ENCODE measurements at places on chromosomes 5 and 9.

- H3K4me3 ChIP-seq, result no peak overlapping the region
- H3K36me3 ChIP-seq, result no peaks in the 10 kb centered on the region
- H3K4me1 ChIP-seq, result no peaks in the 10 kb centered on the region
- no peak for DNase-seq
- H3K27me3 ChIP-seq, result 0 out of 2 replicates have a peak, but pooled peaks cover 4% of the 10 kb centered on the region
- no peak overlapping the region for H3K27ac ChIP-seq
Observed at GRCh38 chr9:69029535-69029934, 6.0 kb upstream of the FXN start.

- peak; percentile 52 for DNase-seq
- no peaks in the 10 kb centered on the region for H3K36me3 ChIP-seq
- peak overlapping the region; percentile 99 for H3K27ac ChIP-seq
- no peaks in the 10 kb centered on the region for H3K27me3 ChIP-seq
- no peak overlapping the region for H3K4me3 ChIP-seq
- peaks cover 56% of the 10 kb centered on the region for H3K4me1 ChIP-seq
Observed at GRCh38 chr5:57834829-57835608, 352.4 kb upstream of the ACTBL2 start.

DNA sequence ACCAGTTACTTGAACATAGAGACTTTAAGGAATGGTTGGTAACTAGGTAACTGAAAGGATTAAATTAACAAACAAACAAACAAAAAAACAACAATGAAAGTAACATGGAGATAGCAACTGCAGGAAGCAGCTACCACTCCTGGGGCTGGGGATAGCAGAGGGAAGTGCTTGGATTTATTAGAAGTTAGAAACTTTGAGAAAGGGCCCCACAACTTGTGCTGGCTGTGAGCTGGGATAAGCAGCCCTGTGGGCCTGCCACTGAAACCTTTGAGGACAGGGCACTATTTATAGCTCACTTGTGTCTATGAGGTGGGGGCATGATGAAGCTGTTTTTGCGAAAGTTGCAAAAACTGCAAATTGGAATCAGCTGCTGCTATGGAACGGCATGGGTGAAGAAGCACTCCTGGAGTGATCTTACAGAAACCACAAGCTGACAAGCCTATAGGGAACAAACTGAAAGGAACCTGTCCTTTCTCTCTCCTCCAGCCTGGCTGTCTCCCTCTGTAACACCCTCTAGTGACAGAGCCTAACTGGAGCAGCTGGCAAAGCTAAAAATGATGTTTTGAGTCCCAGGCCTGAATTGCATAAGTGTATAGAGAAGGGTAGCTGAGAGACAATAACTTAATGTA, 91.4 kb upstream of the RANBP6 start:
- no peak overlapping the region for H3K4me3 ChIP-seq
- no peaks in the 10 kb centered on the region for H3K36me3 ChIP-seq
- DNase-seq, result no peak
- no peaks in the 10 kb centered on the region for H3K27me3 ChIP-seq
- H3K27ac ChIP-seq, result no peak overlapping the region

- peak; percentile 50 for DNase-seq
- peaks cover 7% of the 10 kb centered on the region for H3K4me1 ChIP-seq
- H3K27me3 ChIP-seq, result no peaks in the 10 kb centered on the region
Observed at GRCh38 chr9:88280816-88281382, 107.3 kb upstream of the SPIN1 start.

GRCh38 chr5:39073767-39074016, 507 bp downstream of the RICTOR start:
- peak overlapping the region; percentile 97 for H3K27ac ChIP-seq
- H3K4me3 ChIP-seq, result peak overlapping the region; percentile 99

DNA sequence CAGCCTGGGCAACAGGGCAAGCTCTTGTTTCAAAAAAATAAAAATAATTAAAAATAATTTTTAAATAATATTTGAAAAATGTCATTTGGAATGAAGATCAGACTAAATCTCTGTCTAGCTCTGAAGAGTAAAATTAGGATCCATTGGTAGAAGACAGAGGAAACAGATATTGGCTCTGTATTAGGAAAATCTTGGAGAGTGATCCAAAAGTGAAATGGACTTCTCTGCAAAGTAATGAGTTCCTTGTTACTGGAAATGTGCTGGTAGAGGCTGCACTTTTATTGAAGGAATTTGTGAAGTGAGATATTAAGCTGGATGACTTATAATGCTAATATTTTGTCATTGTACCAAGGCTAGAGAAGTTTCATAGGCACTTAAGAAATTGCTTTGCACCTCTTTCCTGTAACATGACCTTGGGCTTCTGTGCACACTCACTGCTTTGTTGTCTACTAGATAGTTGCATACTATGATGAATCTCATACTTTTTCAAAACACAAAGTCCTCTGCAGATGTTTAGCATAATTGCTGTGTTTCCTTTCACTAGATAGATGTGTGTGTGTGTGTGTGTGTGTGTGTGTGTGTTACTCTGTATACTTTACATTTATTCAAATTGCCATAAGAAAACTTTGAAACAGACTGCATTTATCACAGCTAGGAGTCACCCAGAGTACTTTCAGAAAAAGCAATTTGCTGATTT, 13.1 kb downstream of the THBS4 start:
- no peaks in the 10 kb centered on the region for H3K4me1 ChIP-seq
- no peak for DNase-seq
- no peaks in the 10 kb centered on the region for H3K36me3 ChIP-seq
- H3K27ac ChIP-seq, result no peak overlapping the region

GRCh38 chr5:2879701-2880100, 128.2 kb upstream of the IRX2 start:
- H3K27me3 ChIP-seq, result no peaks in the 10 kb centered on the region
- H3K4me3 ChIP-seq, result no peak overlapping the region
- H3K36me3 ChIP-seq, result no peaks in the 10 kb centered on the region
- no peak for DNase-seq
- no peak overlapping the region for H3K27ac ChIP-seq

- H3K4me3 ChIP-seq, result no peak overlapping the region
- 0 out of 2 replicates have a peak, but pooled peaks cover 3% of the 10 kb centered on the region for H3K4me1 ChIP-seq
- no peaks in the 10 kb centered on the region for H3K36me3 ChIP-seq
- H3K27me3 ChIP-seq, result no peaks in the 10 kb centered on the region
- no peak overlapping the region for H3K27ac ChIP-seq
Observed at GRCh38 chr9:4796530-4796929, 3.8 kb downstream of the RCL1 start.

- H3K4me3 ChIP-seq, result peak overlapping the region; percentile 76
- H3K36me3 ChIP-seq, result peaks cover 64% of the 10 kb centered on the region
- H3K27ac ChIP-seq, result no peak overlapping the region
- no peak for DNase-seq
- no peaks in the 10 kb centered on the region for H3K27me3 ChIP-seq
Observed at GRCh38 chr5:72109625-72110024, 2.4 kb downstream of the MAP1B start.

DNA sequence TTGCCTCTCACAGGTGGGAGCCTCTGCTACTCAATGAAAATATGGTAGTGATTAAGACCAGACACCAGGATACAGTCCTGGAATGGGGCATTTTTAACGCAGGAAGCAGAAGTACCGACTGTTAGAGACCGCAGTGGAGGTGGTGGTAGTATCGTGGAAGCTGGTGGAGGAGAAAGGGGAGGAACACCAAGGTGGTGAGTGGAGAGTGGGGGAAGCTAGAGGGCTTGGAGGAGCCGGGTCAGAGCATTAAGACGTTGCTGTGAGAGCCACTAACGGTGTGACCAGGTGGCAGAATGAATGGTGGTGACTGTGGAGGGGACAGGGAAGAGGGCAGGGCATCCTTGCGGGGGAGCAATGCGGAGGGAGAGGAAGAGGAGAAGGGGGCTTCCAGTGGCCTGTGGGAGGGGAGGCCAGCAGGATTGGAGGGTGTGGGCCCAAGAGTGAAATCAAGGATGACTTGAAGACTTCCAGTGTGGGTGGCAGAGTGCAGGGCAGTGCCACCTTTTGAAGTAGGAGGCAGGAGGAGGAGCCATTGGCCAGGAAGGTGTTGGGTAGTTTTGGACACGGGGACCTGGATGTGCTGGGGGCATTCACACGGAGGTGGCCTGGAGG, 1.6 kb upstream of the UBAC1 start:
- peaks cover 6% of the 10 kb centered on the region for H3K36me3 ChIP-seq
- no peak for DNase-seq
- no peak overlapping the region for H3K27ac ChIP-seq
- H3K4me3 ChIP-seq, result no peak overlapping the region
- no peaks in the 10 kb centered on the region for H3K27me3 ChIP-seq

GRCh38 chr5:41296066-41296465, 82.7 kb upstream of the C6 start:
- no peaks in the 10 kb centered on the region for H3K4me1 ChIP-seq
- no peaks in the 10 kb centered on the region for H3K36me3 ChIP-seq
- DNase-seq, result no peak
- no peak overlapping the region for H3K27ac ChIP-seq
- H3K4me3 ChIP-seq, result no peak overlapping the region

GRCh38 chr5:136193322-136193935, 467 bp upstream of the SMIM32 start:
- DNase-seq, result no peak
- no peaks in the 10 kb centered on the region for H3K36me3 ChIP-seq

GRCh38 chr9:105697871-105698270, 3.5 kb downstream of the TMEM38B start:
- peaks cover 10% of the 10 kb centered on the region for H3K27me3 ChIP-seq
- H3K4me3 ChIP-seq, result no peak overlapping the region
- peaks cover 6% of the 10 kb centered on the region for H3K36me3 ChIP-seq
- DNase-seq, result peak; percentile 10
- H3K27ac ChIP-seq, result no peak overlapping the region

- H3K4me1 ChIP-seq, result no peaks in the 10 kb centered on the region
- no peak for DNase-seq
- H3K36me3 ChIP-seq, result no peaks in the 10 kb centered on the region
- no peaks in the 10 kb centered on the region for H3K27me3 ChIP-seq
- H3K4me3 ChIP-seq, result no peak overlapping the region
Observed at GRCh38 chr9:100999906-101000544, 28.5 kb upstream of the PLPPR1 start.

- H3K4me3 ChIP-seq, result no peak overlapping the region
- no peaks in the 10 kb centered on the region for H3K27me3 ChIP-seq
- peaks cover 22% of the 10 kb centered on the region for H3K4me1 ChIP-seq
- peaks cover 9% of the 10 kb centered on the region for H3K36me3 ChIP-seq
- no peak for DNase-seq
Observed at GRCh38 chr9:94760660-94761059, 34.2 kb downstream of the AOPEP start.

- H3K27ac ChIP-seq, result no peak overlapping the region
- H3K4me1 ChIP-seq, result no peaks in the 10 kb centered on the region
- H3K36me3 ChIP-seq, result no peaks in the 10 kb centered on the region
- no peak for DNase-seq
- no peak overlapping the region for H3K4me3 ChIP-seq
Observed at GRCh38 chr9:72864327-72864726, 88.5 kb downstream of the ALDH1A1 start.

- H3K36me3 ChIP-seq, result no peaks in the 10 kb centered on the region
- no peaks in the 10 kb centered on the region for H3K27me3 ChIP-seq
- DNase-seq, result no peak
- H3K4me1 ChIP-seq, result no peaks in the 10 kb centered on the region
- H3K27ac ChIP-seq, result no peak overlapping the region
- no peak overlapping the region for H3K4me3 ChIP-seq
Observed at GRCh38 chr5:119373449-119373858, 17.6 kb downstream of the TNFAIP8 start.

DNA sequence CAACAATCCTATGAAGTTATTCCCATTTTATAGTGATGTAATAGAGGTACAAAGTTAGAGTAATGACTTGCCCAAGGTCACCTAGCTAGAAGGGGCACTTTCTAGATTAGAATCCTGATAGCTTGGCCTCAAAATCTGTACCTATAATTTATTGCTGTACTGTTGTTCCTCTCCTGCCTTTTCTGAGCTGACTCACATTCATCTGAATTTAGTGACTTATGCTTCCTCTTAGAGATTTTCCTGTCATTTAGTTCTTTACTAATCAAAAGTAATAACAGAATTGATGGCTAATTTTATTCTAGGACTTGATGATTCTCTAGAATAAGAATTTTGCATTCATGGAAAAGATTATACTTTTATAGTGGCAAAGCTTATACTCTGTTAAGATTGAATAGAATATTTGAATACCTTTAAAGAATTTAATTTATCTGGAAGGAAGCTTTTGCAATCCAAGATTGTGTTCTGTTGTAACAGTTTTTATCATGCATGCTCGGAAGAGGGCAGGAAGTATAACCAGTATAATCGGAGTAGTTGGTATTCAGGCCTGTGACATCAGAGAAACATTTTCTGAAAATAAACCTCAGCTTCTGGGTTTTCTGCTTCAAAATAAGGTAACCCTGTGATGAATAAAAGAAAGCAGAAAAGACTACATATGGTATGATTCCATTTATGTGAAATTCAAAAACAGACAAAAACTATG, 21.3 kb downstream of the CYSTM1 start:
- no peak overlapping the region for H3K27ac ChIP-seq
- no peaks in the 10 kb centered on the region for H3K27me3 ChIP-seq
- no peak for DNase-seq
- H3K36me3 ChIP-seq, result no peaks in the 10 kb centered on the region
- H3K4me1 ChIP-seq, result no peaks in the 10 kb centered on the region
- no peak overlapping the region for H3K4me3 ChIP-seq

DNA sequence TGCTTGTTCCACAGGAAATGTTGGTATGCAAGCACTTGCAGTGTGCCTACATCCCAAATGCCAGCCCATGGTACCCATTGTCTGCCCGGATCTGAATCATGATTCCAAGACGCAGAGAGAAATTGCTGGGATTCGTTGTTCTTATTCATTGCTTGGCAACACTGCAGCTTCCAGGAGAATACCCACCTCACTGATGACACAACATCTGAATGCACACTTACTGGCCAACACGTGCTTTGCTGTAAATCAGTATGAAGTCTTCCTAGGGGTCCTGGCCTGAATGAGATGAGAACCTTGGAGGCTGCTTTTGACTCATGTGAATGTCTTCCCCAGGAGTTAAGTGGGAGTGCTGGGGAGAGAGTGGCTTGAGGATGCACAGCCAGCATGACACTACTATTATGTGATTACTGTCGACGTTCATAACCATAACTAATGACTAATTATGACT, 11.6 kb downstream of the SRD5A1 start:
- no peak for DNase-seq
- H3K27ac ChIP-seq, result no peak overlapping the region
- no peak overlapping the region for H3K4me3 ChIP-seq
- H3K4me1 ChIP-seq, result no peaks in the 10 kb centered on the region
- H3K36me3 ChIP-seq, result peaks cover 10% of the 10 kb centered on the region
- no peaks in the 10 kb centered on the region for H3K27me3 ChIP-seq

GRCh38 chr5:15594977-15595568, 95.1 kb downstream of the FBXL7 start:
- H3K4me3 ChIP-seq, result no peak overlapping the region
- H3K27me3 ChIP-seq, result no peaks in the 10 kb centered on the region
- no peak overlapping the region for H3K27ac ChIP-seq
- no peak for DNase-seq

GRCh38 chr5:66498791-66499207, 97.4 kb upstream of the MAST4 start:
- no peak overlapping the region for H3K27ac ChIP-seq
- no peaks in the 10 kb centered on the region for H3K4me1 ChIP-seq
- DNase-seq, result no peak

- no peak overlapping the region for H3K27ac ChIP-seq
- peaks cover 5% of the 10 kb centered on the region for H3K4me1 ChIP-seq
- no peaks in the 10 kb centered on the region for H3K36me3 ChIP-seq
Observed at GRCh38 chr9:18743971-18744370, 270.0 kb downstream of the ADAMTSL1 start.
